H7 (cell line): ENCODE measurements at places on chromosomes 6 and 20. TPM values are rescaled to one million over a fixed set of nuclear protein-coding genes. Genes with fewer than 3 reads are reported as not detected.

The BMP2 gene
- 5.9 and 13.0 TPM in 2 replicates for total RNA-seq

- no peak for DNase-seq
Measured at GRCh38 chr6:133623065-133623464, 265.8 kb upstream of the TCF21 start.

DNA sequence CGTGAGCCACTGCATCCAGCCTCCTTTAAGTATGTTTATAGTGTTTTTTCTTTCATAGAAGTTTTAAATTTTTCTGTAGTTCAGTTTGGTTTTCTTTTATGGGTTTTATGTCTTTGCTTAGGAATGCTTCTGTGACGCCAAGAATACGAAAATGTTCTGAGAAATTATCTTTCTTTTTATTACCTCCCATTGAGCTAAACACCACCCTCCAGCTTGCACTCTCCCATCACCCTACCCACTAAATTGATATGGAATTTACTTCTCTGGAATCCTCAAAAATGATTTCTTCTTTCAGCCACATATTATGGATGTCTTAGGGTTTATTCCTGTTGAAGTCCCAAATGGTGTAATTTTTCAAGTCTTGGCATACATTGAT, 38.1 kb downstream of the JARID2 start:
- DNase-seq: no peak

The EYS gene
- total RNA-seq: 0.04 and 0.10 TPM in 2 replicates

- peak; percentile 72 for DNase-seq
Measured at GRCh38 chr20:61558726-61559125, 306.7 kb downstream of the CDH4 start.

DNA sequence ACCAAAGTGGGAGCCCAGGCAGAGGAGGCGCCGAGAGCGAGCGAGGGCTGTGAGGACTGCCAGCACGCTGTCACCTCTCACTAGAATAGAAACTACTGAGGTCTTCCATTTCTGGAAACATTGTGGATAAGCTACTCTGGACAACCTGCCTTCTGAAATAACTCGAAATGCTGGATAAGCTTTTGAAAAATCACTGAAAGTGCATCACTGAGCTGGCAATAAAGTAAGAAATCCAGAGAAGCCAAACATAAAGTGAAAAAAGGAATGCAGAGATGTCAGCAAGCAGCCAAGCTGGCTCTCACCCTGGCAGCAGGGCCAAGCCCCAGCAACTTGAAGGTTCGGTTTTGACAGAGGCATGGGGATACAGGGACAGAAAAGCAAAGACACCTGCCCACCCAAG, 59.2 kb upstream of the MYLIP start:
- DNase-seq: no peak

- DNase-seq: no peak
Measured at GRCh38 chr6:168728056-168728455, 287.1 kb downstream of the SMOC2 start.

- no peak for DNase-seq
Measured at GRCh38 chr6:136341967-136342366, 52.3 kb upstream of the BCLAF1 start.

DNA sequence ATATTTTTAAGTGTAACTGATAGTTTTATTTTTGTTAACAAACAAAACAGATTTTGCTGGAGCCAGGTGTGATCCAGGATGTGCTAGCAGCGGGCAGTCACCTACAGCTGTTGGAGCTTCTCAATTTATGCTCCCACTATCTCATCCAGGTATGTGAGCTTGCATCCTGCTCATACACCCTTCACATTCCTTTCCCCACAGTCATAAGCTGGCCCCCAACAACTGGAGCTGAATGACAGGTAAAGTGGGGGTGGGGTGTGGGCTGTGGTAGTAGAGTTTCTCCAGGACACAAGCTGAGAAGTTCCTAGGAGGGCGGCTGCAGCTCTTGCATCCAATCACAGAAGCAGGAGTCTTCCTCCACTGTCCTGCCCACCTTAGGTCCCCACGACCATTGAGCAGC, 140.1 kb downstream of the KLHL32 start:
- DNase-seq: peak; percentile 26

- DNase-seq: peak; percentile 28
Measured at GRCh38 chr6:116877743-116878142, 701 bp downstream of the RFX6 start.

DNA sequence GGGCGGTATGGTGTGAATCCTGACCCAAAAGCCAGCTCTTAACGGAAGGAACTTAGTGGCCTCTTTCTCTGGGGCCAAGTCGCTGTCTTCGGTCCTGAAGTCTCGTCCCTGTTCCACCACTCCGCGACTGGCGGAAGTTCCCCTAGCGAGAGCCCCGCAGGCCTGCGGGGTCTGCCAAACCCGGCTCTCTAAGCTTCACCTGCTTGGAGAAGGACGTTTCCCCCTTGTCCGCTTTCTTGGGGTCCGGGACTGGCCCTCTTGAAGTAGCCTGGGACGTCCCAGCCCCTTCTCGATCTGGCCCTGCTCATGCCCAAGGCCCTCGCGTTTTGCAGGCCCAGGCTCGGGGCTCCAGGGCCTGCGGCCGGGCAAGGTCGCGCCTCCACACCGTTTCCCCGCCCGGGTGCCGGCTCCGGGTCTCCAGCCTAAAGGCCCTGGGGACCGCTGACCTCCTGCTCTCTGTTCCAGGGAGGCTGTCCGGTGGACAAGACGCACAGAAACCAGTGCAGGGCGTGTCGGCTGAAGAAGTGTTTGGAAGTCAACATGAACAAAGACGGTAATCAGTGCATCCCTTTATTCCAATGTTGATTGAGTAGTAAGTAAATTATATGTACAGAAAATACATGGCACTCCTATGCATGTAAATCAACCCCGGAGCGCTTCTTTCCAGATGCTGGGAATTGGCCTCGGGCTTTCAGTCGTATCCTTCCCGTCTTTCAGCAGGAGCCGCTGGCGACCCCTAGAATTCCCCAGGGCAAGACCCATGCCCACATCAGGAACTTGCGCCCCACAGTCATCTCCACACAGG, 8.8 kb downstream of the NR2E1 start:
- peak; percentile 88 for DNase-seq

DNA sequence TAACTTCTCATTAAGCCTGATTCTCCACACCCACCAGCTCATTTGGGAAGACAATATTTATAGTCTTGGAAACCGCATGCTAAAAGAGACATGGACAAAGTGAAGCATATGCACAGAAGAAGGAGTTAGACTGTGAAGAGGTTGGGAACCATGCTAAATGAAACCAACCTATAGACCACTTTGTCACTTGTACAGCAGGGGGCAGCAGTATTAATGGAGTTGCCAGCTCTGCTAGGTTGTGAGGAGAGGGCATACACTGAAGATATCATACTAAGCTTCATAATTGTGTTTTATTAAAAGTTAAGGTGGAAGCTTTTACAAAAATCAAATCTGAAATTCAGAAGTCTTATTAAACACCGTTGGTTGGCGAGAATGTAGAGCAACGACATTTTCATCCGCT, 38.3 kb upstream of the HMGCLL1 start:
- peak; percentile 4 for DNase-seq
